ENCODE measurements at places on chromosomes 4 and X. TPM values are rescaled to one million over a fixed set of nuclear protein-coding genes. Genes with fewer than 3 reads are reported as not detected.

Gene MFAP3L
- total RNA-seq = 11.3 TPM

Gene TIGD4
- 3.1 TPM for total RNA-seq

Gene MAOA
- 7.8 TPM for total RNA-seq

Gene HTN1
- not detected for total RNA-seq

Gene MAGEA10
- total RNA-seq = not detected
